ENCODE measurements at places on chromosomes 12 and 14.
A peak's percentile ranks its signal among the peaks of the same experiment; 100 is the strongest.

- no peak for DNase-seq
Observed at GRCh38 chr14:57833323-57833722, 32.6 kb downstream of the SLC35F4 start.

DNA sequence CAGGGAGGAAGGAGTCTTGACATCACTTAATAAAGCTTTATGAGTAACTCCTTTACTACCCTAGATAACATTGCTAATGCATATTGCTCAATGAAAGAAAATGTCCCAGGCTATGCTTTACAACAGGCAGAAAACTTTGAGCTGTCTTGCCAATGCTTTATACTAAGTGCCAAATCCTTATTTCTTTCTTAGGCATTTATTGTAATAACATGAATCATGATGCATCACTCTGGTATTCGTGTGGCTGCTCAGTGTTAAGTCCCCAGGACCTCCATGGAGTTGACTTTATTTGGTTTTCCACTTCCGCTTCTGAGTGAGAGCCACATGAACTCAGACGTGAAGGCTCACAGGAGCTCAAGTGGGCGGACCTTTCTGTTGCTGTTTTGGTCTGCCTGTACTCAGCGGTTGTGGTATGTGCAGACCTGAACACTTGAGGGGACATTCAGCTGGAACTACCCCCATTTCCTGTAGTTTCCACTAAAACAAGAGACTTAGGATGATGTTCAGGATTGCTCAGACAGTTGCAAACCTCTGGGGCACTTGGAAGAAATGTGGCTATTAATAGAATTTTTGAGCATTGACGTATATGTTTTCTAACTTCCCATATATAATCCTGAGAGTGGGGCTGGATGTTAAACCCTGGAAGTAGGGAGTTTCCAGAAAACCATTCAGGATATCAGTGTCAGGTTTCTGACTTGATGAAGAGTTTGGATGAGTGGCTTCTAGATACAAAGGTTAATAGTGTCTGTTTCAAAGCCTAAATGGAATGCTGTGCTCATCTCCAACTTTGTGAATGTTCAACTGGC, 258.6 kb downstream of the MSRB3 start:
- no peak for DNase-seq

DNA sequence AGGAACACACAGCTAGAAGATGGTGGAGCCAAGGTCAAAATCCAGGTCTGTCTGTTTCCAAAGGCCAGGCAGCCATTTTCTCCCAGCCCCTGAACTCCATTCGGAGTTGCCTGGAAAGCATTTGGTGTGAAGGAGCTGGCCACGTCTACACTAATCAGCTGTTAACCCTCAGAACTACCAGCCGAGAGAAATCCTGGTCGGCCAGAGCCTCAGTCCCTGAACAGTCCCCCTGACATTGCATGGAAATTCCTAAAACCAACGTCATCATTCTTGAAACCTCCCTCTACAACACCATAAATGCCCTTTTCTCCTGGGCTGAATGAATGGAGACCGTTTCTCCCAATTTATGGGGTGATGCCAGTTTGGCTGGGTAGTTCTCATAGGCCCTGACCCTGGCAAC, 245.6 kb downstream of the SLC41A2 start:
- no peak for DNase-seq

DNA sequence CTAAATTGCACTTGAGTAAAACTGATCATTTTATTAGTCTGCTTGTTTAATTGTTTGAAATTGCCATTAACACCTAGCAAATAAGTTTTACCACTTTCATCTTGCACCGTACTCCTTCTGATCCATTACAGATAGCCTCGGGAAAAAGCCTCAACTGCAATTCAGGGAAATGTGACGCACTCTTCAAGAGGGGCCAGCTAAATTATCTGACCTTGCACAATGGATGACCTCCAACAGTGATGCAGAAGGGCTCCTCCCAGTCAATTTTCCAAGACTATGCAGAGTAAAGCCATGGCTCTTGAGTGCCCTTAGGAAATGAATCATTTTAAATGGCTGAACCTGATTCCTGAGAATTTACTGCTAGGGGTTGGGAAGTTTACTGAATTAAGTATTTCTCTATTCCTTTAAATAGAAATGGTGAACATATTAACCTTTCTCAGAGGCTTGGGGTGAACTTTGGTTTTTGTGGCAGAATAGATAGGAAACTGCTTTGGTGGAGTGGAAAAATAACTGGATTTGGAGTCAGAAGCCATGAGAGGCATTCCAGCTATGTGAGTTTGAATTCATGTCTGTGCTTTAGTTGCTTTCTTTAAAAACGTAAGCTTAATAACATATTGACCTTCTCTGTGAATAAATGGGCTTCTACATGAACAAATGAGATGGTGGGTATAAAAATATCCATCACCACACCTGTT, 64.8 kb upstream of the OVCH1 start:
- DNase-seq = no peak

DNA sequence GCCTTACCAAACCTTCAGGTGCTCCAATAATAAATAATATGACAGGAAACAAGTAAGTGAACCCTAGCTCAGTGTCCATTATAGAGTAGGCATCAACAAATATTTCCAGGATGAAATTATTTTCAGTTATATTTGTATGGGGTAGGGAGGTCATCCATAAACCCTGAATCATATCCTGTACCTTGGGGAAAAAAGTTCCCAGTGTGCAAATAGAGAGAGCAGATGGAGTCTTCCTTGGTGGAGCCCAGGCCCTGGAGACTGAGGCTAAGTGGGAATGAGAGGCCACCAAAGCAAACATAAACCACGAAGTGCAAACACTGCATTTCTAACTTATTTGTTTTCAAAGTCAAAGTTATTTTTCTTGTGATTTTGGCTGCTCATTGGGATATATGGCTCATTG, 8.5 kb upstream of the ERP27 start:
- DNase-seq = no peak

- no peak for DNase-seq
Observed at GRCh38 chr12:60173224-60174170, 577.7 kb downstream of the SLC16A7 start.

DNA sequence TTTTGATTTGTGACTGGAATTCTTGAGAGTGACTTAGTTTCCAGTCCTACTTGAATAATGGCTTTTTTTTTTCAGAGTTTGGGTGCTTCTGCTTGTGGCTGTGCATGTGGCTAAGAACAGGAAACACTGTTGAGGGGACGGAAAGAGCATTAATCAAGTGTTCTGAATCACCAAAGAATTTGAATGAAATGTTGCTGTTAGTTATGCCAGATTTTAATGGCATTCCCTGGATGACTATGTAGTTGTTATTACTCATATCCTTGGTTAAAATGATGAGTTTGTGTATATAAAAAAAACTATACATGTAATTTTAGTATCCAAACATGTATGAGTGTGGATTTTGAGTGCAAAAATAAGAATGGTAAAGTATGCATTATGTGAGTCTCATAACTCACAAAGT, 347.9 kb downstream of the BCAT1 start:
- peak; percentile 72 for DNase-seq

GRCh38 chr12:122310626-122311333, 44.5 kb upstream of the VPS33A start:
- no peak for DNase-seq

DNA sequence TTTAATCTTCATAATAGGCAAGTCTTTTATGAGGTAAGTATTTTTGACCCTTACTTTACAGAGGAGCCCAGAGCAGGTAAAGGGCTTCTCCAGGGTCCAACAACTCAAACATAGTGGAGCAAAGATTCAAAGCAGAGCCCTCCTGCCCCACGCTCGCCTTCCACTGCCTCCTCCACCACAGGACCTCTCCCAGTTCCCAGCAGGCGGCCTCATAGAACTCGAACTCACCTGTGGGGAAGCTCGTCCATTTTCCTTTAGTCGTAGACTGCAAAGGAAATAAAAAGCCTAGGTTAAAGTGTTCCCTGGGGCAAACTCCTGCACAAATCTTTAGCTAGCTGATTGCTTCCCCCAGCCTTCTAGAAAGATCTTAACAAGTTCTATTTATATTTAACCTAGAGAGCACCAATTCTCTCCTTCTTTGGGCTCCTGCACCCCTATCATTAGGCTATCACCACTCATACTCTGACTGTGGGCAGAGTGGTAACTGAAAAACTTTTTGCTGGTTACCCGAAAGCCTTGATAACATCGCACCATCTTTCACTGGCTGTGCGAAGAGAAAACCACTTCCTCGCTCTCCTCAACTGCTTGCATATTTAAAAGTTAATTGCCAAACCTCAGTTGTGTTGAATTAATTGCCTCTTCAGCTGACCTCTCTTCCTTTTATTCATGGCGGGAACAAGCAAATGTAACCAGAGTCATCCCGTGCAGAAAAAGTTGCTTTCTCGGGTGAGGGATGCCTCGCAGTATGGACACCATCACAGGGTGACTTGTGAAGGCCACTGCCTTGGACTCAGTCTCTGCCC, 299.6 kb downstream of the DPF3 start:
- peak; percentile 88 for DNase-seq

GRCh38 chr14:104749111-104749649, 3.8 kb upstream of the SIVA1 start:
- DNase-seq = no peak

DNA sequence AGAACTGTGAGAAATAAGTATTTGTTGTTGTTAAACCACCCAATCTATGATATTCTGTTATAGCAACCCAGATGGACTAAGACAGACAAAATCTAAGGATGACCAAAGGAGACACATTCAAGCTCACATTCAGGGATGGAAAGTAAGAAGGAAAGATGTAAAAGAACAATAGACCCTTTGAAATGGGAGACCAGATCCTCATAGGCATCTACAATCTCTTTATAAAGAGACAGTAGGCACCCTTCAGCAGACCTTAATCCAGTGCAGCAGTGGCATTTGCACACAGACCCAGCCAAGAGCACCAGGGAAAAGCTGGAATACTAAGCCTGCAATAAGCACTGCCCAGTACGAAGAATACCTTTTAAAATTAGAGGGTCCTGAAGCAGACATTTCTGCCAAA, 132.7 kb downstream of the KLHL28 start:
- DNase-seq = no peak

- no peak for DNase-seq
Observed at GRCh38 chr14:62280366-62280765, 518.1 kb downstream of the SNAPC1 start.

DNA sequence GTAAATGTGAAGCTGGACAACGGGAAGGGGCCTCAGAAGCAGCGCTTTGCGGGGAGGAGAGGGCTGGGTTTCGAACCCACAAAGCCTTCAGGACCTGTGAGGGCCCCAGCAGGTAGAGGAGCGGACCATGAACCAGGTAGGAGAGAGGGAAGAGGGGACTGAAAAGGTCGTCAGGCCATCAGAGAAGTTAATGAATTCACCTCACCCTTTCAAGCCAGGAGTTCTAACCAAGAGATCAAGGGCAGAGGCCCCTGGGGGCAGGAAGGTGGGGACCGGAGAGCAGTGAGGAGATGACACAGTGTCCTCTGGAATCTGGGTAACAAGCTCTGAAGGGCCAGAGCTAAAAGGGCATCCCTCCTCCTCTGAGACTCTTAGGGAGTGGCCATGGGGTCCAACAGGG, 19.4 kb downstream of the SERPINA1 start:
- DNase-seq = no peak

DNA sequence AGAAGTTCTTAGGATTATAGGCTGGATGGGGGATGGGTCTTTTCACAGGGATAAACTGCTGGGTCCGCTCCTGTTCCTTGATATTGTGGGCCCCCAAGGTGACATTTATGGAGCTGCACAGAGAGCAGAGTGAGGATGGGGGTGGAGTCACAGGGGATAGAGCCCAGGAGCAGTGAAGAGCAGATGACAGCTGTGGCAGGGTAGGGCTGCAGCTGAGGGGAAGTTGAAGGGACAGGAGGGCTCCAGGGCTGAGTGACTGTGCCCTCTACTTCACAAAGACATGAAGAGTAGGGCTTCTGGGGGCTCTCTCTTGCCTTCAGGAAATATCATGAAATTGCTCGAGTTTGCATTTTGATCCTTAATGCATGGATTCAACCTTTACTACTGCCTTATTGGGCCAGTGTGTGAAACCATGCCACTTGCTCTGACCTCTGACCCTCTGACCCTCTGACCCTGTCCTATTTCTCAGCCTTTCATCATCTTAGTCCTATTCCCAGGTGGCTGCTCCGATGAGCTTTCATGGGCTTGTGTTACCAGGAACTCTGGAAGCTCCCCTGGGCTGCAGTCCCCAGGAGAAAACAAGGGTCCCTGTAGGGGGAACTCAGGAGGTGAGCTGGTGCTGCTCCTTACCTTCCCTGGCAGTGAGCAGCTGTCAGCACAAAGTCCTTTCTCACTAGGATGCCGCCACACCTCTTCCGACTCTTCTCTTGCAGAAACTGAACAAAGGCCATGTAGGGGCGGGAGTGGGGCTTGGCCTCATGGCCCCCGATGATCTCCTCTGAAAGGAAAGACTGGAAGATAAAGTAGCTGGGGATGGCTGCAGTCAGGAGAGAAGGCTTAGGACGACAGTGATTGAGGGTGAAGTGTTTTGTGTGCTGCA, 1.6 kb downstream of the GZMH start:
- DNase-seq = no peak

- DNase-seq = no peak
Observed at GRCh38 chr12:65427646-65428045, 149.2 kb downstream of the MSRB3 start.

DNA sequence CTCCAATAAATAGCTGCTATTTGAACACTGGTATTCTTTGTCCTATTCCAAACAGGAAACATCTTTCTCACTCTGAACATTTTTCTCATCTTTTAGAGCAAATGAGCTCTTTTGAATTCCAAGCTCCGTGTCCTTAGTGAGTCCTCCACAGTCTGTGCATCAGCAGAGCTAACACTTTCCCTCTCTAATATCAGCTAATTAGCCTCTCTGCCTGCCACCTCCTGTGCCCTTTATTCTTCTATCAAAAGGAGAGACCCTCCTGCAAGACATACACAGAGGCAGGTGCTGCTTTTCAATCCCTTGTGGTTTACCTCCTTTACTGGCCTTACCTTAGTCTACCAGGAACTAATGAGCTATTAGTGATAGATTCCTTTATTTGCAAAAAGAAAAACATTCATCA, 178.5 kb downstream of the SLC35F4 start:
- DNase-seq = no peak

GRCh38 chr14:25411781-25412757, 362.1 kb upstream of the STXBP6 start:
- DNase-seq = no peak

GRCh38 chr12:74337951-74338350, 199.7 kb upstream of the ATXN7L3B start:
- DNase-seq = no peak

GRCh38 chr12:25723336-25723735, 170.3 kb upstream of the LMNTD1 start:
- no peak for DNase-seq

DNA sequence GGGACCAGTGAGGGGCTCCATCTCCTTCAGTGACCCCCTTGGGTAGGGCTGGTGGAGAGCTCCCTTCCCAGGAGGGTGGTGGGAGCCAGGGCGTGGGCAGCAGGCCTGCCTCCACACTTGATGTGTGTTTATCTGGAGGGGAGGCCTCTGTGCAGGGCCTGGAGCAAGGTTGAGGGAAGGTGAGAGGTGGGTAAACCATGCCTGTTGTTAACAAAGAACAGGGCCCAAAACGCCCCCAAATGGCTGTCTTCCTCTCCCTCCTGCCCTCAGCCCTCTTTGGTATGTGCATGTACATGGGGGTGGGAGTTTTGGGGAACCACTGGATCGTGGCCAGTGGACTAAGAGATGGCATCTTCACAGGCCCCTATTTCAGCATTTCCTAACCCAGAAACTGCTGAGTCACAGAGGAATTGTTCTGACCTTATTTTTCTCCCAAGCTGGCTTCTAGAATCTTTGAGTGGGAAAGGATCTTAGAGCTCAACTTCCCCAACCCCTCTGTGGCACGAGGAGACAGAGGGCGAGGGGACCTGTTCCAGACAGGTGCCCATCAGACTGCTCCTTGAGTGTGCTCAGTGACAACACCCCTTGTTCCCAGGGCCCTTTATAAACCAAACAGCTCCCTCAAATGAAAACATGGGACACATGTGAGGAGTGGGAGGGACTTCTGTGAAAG, 3.6 kb downstream of the SLC48A1 start:
- no peak for DNase-seq
